ENCODE measurements at places on chromosomes 11 and 22.

GRCh38 chr11:128546916-128547315 lies 40.4 kb downstream of the ETS1 start:
- no peak for DNase-seq

DNA sequence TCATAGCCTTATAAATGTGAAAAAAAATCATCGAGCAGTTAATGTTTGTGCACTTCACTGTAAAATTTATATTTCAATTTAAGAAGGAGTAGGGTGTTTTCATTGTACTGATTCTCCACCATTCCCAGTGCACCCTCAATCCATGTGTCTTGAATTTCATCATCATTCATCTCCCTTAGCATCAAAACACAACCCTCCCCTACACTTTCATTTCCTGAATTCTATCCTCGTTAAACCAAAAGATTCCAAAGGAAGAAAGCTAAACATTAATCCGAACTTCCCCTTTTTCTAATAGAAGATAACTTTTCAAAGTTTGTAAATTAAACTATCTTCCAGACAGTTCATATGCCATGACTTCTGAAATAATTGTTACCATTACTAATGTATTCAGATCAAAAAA lies 34.1 kb upstream of the OR8B8 start:
- no peak for DNase-seq

- no peak for DNase-seq
Measured at GRCh38 chr11:95584180-95584579, 205.4 kb downstream of the FAM76B start.

GRCh38 chr11:103671143-103671651 lies 365.2 kb upstream of the DDI1 start:
- DNase-seq, result no peak

DNA sequence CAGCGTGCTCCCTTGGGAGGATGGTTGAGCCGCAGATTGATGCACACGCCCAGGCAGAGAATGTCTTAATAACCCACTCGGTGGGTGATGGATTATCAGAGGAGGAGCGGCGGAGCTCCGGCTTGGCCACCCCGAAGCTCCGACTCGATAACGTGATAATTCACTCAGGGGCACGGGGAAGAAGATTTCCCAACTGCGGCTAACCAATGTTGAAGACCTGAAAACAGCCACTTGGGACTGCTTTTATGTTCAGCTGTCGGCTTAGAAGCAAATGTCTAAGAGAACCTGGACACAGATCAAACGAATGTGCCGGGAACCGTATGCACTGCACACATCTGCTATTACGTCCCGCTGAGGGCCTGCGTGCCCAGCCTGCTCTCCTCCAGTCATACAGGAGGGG lies 206.8 kb upstream of the CADM1 start:
- DNase-seq, result no peak

GRCh38 chr11:830295-831117 lies 2.2 kb upstream of the CD151 start:
- DNase-seq, result peak; percentile 66

DNA sequence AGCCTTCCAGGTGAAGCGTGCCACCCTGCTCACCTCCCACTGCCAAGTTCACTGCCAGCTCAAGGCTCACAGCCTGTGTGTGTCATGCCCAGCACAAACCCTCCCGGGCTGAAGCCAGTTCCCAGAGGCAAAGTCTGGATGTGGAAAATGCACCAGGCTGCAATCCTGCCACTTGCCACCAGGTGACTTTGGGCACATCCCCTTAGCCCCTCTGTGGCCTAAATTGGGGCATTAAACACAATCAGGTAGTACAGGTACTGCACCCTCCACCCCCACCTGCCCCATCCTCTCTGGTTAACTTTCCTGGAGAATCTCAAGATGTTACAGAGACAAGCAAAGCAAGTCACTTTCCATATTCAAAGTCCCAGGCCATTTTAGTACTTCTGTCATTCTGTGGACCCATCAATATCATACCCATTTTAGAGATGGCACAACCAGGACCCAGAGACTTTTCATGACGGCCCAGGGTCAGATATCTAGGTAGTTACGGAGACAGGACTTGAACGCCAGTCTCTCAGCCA lies 1.8 kb upstream of the RASD2 start:
- peak; percentile 24 for DNase-seq

- no peak for DNase-seq
Measured at GRCh38 chr11:72379384-72380131, 54.8 kb downstream of the CLPB start.

- no peak for DNase-seq
Measured at GRCh38 chr11:11335043-11335442, 18.0 kb downstream of the CSNK2A3 start.

GRCh38 chr11:70628855-70629844 lies 230.8 kb downstream of the CTTN start:
- no peak for DNase-seq

DNA sequence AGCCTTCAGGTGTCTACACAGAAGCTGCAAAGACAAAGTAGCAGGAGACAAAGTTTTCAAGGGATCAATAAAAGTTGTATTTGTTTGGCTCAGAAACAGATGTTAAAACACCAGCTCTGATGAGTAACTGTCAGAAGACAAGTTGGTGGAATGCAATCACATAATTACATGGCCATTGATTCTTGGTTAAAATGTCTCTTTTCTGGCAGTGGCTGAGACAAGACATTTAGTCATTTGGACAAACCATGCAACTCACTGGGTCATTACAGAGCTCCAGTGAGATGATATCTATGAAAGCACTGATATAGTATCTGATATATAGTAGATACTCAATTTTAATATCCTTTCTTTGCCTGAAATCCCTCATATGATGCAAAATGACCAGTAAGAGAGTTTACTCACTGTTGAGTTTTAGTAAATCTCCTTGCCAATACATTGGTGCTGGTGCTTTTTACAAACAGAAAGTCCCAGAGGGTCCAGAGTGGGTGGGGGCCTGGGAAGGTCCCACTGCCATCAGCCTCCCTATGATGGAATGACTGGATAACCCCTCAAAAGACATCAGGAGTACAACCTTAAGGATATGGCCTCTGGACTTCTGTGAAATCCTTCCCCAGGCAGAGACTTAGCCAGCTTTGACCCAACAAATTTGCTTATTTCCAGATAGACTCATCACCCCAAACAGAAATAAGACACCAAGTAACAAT lies 95.0 kb downstream of the SLC1A2 start:
- DNase-seq, result no peak

DNA sequence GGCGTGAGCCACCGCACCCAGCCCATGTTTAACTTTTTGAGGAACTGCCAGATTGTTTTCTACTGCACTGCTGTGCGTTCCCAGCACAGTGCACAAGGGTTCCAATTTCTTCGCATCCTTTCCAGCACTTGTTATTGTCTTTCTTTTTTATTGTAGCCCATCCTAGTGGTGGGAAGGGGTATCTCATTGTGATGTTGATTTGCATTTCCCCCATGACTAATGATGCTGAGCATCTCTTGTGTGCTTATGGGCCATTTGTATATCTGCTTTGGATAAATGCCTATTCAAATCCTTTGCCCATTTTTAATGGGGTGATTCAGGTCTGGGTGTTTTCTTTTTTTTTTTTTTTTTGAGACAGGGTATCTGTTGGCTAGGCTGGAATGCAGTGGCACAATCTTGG lies 36.6 kb upstream of the SYT7 start:
- no peak for DNase-seq

GRCh38 chr11:60918939-60919265 lies 4.9 kb downstream of the TMEM109 start:
- no peak for DNase-seq

GRCh38 chr11:126156814-126157213 lies 54.6 kb downstream of the RPUSD4 start:
- no peak for DNase-seq
